ENCODE measurements at places on chromosomes 13 and 19. TPM values are rescaled to one million over a fixed set of nuclear protein-coding genes. Genes with fewer than 3 reads are reported as not detected.

DNA sequence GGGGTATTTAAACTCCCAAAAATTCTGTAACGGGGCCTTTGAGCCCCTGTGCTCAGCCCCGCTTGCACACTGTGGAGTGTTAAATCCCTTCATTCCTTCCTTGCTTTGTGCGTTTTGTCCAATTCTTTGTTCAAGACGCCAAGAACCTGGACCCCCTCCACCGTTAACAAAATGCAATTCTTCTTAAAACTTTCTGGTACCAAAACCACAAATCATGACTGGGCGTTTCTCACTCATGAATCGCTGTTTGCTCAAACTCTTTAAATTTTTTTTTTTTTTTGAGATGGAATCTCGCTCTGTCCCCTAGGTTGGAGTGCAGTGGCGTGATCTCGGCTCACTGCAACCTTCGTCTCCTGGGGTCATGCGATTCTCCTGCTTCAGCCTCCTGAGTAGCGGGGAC, 881 bp downstream of the ZNF20 start:
- no peak for DNase-seq

LILRB1 gene
- total RNA-seq: not detected

GEMIN7 gene
- total RNA-seq: 67.2 TPM

GRCh38 chr13:112747256-112747655, 57.4 kb downstream of the ATP11A start:
- no peak for DNase-seq

PDX1 gene
- total RNA-seq: not detected

- DNase-seq: no peak
Measured at GRCh38 chr13:40241125-40241798, 425.2 kb downstream of the FOXO1 start.

- no peak for DNase-seq
Measured at GRCh38 chr19:8254286-8255001, 45.3 kb downstream of the CERS4 start.

DNA sequence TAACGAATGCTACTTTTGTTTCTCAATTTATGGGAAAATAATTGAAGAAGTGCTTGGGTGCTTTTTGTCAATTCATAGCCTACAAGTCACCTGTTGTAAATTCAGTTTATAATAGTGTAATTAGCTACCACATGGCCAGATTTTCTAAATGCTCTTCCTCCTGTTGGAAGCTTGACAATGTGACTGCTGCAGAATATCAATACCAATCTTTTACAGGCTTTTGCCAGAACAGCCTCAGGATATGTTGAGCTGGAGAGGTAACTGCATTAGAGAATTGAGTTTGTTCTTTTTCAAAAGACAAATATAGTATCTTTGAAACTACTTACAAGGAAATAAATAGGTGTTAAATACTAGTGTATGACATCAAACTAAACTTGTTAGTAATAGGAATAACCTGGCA, 277.8 kb downstream of the POU4F1 start:
- DNase-seq: no peak

GRCh38 chr13:51997641-51998330, 13.5 kb downstream of the ATP7B start:
- no peak for DNase-seq

BCAM gene
- 49.5 TPM for total RNA-seq

CHST8 gene
- not detected for total RNA-seq

- no peak for DNase-seq
Measured at GRCh38 chr19:17658666-17659065, 29.5 kb downstream of the UNC13A start.

DNA sequence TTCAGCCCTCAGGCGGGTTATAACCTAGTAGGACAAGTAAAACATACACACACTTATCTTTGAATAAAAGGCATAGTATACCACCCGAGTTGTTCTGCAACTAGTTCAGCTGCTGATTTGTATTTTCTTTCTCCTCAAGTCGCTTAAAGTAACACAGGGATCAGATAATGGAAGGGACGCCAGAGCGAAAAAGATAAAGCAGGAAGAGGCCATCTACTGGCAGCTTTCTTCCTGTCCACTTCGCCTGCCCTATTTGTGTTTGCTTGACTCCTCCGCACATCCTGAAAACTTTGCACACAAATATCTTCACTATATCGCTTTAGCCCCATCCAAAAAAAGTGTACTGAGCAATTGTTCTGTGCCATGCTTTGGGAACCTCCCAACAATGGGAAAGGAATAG, 238.0 kb upstream of the SOX21 start:
- no peak for DNase-seq
